Activated naive CD4-positive, alpha-beta T cell treated with anti-CD3 and anti-CD28 coated beads for 36 hours (primary cell): ENCODE measurements at places on chromosomes 12 and 14. TPM values are rescaled to one million over a fixed set of nuclear protein-coding genes. Genes with fewer than 3 reads are reported as not detected.
A peak's percentile ranks its signal among the peaks of the same experiment; 100 is the strongest.

GRCh38 chr12:100249941-100250340 lies 16.9 kb downstream of the DEPDC4 start:
- no peak for DNase-seq

The OTOGL gene
- not detected for total RNA-seq

GRCh38 chr12:6182279-6182898 lies 17.8 kb upstream of the CD9 start:
- DNase-seq, result no peak

The KRT72 gene
- total RNA-seq, result 2.3 TPM

DNA sequence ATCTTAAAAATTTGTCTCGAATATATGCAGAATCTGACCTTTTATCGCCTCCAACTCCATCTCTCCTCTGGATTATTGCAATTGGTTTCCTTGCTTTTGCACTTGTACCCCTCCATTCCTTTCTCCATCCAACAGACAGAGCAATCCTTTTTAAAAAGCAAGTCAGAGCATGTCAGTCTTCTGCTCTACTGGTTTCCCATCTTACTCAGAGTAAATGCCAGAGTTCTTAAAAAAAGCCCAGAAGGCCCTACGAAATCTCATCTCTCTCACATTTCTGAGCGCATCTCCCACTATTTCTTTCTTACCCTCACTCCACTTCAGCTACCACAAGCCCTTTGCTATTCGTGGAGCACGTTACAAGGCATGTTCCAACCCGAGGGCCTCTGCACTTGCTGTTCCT lies 236.9 kb upstream of the DDHD1 start:
- DNase-seq, result no peak

DNA sequence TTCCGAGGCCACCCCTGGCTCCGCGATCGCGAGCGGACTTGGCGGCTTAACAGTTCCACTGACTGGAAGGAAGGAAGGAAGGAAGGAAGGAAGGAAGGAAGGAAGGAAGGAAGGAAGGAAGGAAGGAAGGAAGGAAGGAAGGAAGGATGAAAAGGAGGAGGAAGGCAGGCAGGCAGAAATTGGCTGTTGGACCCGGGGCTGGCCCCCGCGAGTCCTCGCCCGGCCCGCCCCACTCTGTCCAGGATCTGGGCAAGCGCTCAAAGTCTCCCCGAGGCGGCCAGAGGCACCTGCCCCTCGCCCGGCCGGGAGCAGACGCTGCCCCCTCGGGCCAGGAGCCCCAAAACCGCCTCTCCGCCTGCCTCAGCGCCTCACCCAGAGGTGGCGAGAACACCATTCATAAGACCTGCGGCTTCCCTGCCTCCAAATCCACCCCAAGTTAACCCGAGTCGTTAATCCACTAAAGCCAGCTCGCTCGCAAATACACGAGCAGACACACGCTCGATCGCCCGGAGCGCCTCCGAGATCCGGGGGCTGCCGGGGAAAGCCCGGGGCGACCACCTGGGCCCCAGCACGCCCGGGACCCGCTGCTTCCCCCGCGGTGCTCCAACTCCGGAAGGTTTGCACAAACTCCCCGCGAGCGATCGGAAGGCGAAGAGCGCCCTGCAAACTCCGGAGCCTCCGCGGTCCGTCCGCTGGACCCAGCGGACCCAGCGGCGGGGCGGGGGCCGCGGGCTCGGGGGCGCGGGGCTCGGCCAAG lies 844 bp downstream of the DPF3 start:
- DNase-seq, result peak; percentile 21

The GALNT9 gene
- total RNA-seq, result 1.2 TPM

- DNase-seq, result no peak
Observed at GRCh38 chr14:31930493-31931240, 146.4 kb upstream of the ARHGAP5 start.

- DNase-seq, result no peak
Observed at GRCh38 chr14:61656341-61656740, 39.0 kb upstream of the HIF1A start.

- no peak for DNase-seq
Observed at GRCh38 chr14:28744126-28744525, 22.5 kb upstream of the FOXG1 start.

The TTC6 gene
- total RNA-seq, result not detected

The HOTAIR gene
- total RNA-seq, result not detected

The PRICKLE1 gene
- not detected for total RNA-seq

The RFX4 gene
- total RNA-seq, result not detected
